ENCODE measurements at places on chromosomes 7 and 10.
A peak's percentile ranks its signal among the peaks of the same experiment; 100 is the strongest.

GRCh38 chr10:73209705-73210104 is 37.4 kb downstream of the DNAJC9 start:
- peak; percentile 46 for DNase-seq

DNA sequence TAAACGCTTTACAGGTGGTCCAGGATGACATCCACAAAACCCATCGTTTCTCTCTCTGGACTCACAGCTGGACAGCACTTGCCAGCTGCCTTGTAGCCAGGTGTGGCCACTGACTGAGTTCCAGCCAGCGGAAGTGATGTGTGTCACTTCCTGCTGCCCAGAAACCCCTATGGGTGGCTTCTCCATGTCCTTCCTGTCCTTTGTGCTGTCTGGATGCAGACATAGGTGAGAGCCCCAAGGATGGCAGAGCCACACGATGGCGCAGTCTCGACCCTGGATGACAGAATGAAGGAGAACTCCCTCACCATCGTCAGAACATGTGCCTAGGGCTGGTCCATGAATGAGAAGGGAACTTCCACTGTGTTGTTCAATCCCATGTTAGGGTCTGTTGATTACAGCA is 22.1 kb downstream of the NMT2 start:
- DNase-seq = no peak

DNA sequence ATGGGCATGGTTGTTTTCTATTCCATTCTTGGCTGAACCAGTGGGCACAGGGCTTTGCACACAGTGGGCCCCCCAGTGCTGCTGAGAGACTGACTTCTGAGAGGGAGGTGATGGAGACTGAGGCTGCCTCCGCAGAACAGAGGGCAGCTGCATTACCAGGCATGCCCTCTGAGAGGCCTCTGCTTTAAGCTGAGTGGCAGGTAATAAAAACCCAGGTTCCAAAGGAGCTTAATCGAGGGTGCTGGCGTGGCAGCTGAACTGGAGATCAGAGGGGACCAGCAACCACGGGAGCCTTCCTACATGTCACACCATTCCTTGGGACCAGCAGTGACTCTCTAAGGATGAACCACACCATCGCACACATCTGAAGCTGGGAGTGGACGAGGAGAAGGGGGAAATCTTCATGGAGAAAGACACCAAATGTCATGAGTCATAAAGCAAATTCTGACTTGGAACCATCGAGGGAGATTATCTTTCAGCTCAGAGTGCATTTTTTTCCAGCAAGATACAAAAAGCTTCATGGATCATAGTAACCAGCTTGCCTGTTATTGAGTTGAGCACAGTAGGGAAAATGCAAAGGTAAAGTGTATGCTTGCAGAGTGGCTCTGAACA is 24.6 kb downstream of the HIPK2 start:
- no peak for DNase-seq

GRCh38 chr7:55548295-55548731 is 24.0 kb downstream of the VOPP1 start:
- DNase-seq = no peak

GRCh38 chr7:152338561-152338960 is 97.2 kb downstream of the KMT2C start:
- DNase-seq = peak; percentile 17

GRCh38 chr10:113305871-113306270 is 247.0 kb upstream of the HABP2 start:
- DNase-seq = peak; percentile 20

DNA sequence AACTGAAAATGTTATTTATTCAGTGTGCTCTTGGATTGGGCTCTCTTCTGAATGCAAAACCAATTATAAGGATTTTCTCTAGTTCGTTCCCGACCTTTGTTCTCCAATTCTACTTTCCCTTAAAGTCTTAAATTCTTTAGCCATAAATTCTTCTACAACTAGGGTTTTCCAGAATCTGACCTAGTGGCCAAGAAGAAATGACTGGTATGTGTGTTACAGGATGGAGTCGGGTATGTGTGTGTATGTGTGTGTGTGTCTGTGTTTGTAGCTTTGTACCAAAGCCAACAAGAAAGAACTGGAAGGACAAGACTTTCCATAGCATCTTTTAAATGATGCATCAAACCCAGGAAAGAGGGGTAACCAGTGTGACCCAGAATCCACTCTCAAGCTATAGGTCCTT is 25.8 kb upstream of the LEP start:
- DNase-seq = peak; percentile 72

GRCh38 chr10:123706236-123706635 is 40.1 kb downstream of the GPR26 start:
- DNase-seq = no peak

DNA sequence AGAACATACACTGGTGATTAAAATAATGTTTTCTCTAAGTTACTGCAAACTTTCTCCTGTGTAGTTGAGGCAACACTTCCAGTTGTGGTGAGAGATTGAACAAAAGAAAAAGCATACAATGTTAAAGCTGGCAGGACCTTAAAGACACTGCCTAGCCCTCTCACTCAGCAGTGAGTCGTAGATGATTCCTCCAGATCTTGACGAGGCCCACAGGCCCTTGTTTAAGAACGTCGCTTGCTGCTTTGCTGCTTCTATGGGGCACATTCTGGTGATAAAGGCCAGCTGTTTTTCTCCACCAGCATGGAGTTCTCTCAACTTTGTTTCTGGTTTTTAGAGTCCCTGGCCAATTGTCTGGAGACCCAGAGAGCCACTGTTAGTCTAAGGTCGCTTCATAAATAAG is 2.8 kb upstream of the DENND11 start:
- DNase-seq = peak; percentile 6

GRCh38 chr7:44072364-44073231 is 7.2 kb upstream of the PGAM2 start:
- DNase-seq = peak; percentile 94

DNA sequence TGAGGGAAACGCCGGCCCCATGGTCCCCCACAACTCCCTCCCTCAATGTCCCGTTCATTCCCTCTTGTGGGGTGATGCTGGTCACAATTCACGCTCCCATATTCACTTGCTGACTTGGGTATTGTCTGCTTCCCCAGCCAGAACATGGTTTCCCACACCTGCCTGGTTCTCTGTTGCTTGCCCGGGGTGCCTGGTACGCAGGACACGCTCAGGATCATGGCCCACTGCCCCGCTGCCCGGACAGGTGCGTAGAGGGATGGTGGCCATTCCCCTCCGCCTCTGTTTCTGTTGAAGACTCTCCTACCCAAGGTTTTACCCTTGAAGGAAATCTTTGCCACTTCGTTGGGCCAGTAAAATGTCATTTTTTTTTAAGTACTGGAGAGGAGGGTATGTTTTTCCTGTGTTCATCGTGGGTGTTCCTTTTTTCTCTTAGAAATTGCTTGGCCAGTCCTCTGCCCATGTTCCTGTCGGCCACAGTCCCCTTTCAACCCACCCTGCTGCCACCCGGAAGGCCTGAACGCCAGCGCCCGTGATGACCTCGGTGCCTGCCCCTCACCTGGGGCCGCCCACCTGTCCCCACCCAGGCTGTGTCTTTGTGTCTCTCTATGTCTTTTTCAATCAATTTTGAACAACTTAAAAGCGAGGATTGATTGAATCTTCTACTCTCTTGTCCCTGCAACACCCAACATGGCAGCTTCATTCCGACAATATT is 38.2 kb downstream of the FOXL3 start:
- DNase-seq = no peak

- peak; percentile 66 for DNase-seq
These were observed 252.6 kb upstream of the SMIM30 start for GRCh38 chr7:113370910-113371309.

GRCh38 chr10:95312986-95313495 is 22.2 kb upstream of the PDLIM1 start:
- DNase-seq = no peak

DNA sequence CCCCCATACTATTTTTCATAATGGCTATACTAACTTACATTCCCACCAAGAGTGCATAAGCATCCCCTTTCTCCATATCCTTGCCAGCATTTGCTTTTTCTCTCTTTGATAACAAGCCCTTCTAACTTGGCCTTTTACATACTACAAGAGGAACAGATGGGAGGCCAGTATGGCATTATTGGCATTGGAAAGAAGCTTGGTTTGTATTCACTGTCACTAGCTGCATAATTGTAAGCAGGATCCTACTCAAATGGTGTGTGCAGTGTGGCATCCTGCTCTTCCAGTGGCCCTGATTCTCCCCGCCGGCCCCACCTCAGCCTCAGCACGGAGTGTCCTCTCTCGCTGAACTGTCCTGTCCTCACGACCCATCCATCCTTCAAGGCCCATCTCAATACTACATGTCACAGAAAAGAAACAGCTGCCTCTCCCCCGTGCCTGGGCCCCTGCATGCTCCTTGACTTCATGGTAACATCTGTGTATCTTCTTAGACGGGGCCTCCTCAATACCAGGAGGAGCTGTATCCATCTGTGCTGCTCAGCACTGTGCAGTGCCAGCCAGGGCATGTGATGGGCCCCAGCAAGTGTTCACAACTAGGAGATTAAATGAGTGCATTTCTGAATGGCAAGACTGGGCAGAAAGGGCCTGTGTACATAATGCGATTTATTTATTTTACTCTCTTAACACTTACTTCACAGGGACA is 205.2 kb downstream of the COBL start:
- DNase-seq = no peak

GRCh38 chr10:75051308-75051707 is 60.1 kb upstream of the SAMD8 start:
- DNase-seq = no peak

GRCh38 chr10:92142949-92143348 is 147.9 kb downstream of the CPEB3 start:
- peak; percentile 8 for DNase-seq

- peak; percentile 64 for DNase-seq
These were observed 46.5 kb downstream of the PRR15 start for GRCh38 chr7:29610086-29610485.

- DNase-seq = peak; percentile 78
These were observed 75.5 kb downstream of the NRP1 start for GRCh38 chr10:33258967-33259366.

DNA sequence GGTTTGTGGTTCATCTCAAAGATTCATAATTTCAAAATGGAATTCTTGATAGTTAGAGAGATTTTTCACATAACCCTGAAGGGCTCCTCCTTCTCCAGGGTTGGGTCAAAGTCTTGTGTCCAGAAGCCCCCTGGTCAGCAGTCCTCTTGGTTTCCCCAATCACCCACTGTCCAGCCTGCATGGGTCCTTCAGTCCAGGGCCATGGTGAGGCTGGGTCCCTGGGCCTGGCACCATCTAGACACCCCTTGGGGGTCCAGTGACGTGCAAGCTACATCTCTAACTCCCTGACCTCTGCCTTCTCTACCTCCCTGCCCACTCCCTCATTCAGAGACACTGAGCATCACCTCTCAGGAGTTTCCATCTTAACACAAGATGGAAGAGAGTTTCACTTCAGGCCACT is 26.1 kb downstream of the ANXA8 start:
- DNase-seq = no peak

- DNase-seq = peak; percentile 87
These were observed 40.0 kb upstream of the KMT2E start for GRCh38 chr7:104973909-104974415.

- DNase-seq = no peak
These were observed 386.2 kb downstream of the GALNT17 start for GRCh38 chr7:71517940-71518699.

- DNase-seq = no peak
These were observed 76.6 kb upstream of the PPIF start for GRCh38 chr10:79270466-79271246.

GRCh38 chr7:129750091-129750490 is 138.6 kb downstream of the NRF1 start:
- no peak for DNase-seq

DNA sequence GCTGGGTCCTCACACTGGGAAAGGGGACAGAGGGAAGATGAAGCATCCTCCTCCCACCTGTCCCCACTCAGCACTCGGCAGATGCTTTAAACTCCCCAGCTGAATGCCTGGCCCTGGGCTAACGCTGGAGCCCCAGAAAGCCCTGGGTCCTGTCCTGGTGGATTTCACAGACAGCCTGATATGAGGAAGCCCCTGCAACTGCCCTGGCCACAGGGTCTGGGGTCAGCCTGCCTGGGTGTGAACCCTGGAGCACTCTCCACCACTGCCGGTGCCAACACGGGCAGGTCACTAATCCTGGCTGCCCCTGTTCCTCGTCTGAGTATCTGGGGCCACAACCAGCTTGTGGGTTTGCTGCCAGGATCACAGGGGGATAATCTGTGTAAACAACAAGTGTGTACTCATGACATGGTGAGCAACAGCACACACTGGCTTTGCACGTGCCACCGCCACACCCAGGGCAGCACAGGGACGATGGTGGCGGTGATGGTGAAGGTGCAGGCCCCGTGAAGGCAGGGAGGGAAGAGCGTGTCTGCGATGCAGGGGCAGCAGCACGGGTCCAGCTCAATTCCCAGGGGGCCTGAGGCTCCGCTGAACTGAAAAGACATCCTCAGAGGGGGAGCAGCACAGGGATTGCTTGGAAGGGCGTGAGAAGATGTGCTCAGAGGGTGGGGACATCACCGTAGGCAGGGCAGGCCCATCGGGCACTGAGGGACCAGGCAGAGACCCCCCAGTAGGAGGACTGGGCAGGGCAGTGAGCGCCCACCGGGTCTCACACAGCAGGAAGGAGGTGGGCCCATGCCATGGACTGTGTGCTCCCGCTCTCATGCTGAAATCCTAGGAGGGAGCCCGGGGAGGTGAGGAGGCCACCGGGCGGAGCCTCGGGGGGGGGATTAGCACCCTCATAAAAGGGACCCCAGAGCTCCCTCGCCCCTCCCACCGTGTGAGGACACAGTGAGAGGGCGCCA is 238.7 kb downstream of the MAD1L1 start:
- no peak for DNase-seq

GRCh38 chr7:148116829-148117403 is 473.6 kb upstream of the C7orf33 start:
- no peak for DNase-seq

GRCh38 chr10:74593470-74593869 is 232.9 kb upstream of the KAT6B start:
- peak; percentile 90 for DNase-seq

GRCh38 chr10:103069453-103070331 is 123.4 kb downstream of the NT5C2 start:
- DNase-seq = peak; percentile 71

- DNase-seq = peak; percentile 89
These were observed 115.9 kb upstream of the EEPD1 start for GRCh38 chr7:36037121-36037662.

DNA sequence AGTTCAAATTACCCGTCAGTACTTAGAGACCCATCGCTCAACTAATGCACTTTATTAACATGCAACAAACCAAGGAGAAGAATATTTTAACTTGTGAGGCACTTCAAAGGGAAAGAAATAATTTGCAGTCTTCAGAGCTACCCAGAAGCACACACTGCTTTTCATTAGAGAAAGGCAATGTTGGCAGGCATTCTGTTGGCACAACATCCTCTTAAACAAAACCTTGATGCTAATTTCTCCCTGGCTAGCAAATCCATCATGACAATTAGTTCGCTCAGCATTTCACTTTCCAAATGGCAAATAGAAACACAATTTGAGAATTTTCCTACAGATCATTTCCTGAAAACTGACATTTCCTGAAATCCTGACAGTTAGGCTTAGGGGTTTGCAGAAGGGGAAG is 155.6 kb upstream of the FAM13C start:
- DNase-seq = no peak

DNA sequence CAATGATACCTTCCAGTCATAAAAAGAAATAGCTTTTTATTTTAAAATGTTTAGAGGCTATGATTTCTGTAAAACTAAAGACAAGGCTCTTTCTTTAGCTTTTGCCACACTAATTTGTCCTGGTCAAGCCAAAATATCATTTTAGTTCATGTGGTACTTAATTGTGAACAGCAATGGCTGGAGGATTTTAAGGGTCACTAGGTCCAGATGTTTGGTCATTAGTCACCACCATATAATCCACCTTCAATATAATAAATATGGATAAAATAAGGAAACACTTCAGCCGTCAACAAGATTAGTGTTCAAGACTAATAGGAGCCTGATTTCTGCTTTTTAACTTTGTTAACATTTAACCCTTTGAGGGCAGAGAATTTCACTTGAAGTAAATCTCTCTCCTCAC is 50.0 kb upstream of the HGF start:
- DNase-seq = peak; percentile 17

Data from adipocyte (in vitro differentiated cells).